ENCODE measurements at places on chromosomes 13 and 19.

GRCh38 chr13:29165840-29166239, 345.7 kb downstream of the MTUS2 start:
- DNase-seq = no peak

DNA sequence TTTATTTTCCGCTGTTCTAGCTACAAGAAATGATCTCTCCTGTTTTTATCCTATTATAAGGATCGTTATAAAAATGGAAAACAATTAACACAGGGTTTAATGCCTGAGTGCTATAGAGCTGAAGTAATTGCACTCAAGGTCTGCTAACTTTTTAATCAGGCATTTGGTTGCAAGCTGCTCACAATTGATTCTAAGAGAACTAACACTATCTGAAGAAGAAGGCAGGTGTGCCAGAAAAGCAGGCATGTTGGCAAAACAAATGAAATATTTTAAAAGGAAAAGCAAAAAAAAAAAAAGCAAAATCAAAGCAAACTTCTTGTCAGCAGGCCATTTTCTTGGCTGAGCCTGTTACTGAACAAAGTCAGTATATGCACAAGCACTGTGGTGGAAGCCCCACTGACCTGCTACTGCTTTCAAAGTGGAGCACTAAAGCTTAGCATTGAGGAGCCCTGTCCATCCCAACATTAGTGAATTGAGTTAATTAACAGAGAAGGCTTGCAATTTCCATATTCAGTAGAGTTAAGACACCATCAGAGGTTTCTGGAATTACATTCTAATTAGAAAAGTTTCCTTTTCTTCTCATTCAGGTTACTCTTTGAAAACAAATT, 574.2 kb downstream of the PCDH9 start:
- DNase-seq = no peak

GRCh38 chr13:80100636-80101035, 240.3 kb downstream of the SPRY2 start:
- DNase-seq = peak; percentile 53

- no peak for DNase-seq
Measured at GRCh38 chr19:35216016-35216832, 12.3 kb downstream of the FAM187B start.

DNA sequence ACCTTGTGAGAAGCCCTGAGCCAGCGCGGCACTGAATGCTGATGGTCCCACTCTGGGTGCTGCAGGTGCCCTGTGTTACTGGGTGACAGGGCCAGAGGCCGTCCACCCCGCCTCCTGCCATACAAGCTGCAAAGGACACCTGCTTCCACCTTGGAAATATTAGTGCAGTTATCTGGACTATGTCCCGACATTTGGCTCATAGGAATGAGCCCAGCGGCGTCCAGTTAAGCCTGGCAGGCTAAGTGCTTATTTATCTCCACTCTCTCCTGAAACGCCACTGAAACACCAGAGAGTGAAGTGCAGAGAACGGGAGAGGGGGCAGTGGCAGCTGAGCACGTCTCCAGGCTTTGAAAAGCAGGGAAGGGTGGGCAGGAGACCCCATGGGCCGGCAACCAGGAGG, 145.8 kb downstream of the KDM4B start:
- no peak for DNase-seq

- DNase-seq = peak; percentile 70
Measured at GRCh38 chr19:46840498-46840942, 10.1 kb downstream of the AP2S1 start.

- no peak for DNase-seq
Measured at GRCh38 chr19:33520048-33520643, 1.4 kb downstream of the PEPD start.

DNA sequence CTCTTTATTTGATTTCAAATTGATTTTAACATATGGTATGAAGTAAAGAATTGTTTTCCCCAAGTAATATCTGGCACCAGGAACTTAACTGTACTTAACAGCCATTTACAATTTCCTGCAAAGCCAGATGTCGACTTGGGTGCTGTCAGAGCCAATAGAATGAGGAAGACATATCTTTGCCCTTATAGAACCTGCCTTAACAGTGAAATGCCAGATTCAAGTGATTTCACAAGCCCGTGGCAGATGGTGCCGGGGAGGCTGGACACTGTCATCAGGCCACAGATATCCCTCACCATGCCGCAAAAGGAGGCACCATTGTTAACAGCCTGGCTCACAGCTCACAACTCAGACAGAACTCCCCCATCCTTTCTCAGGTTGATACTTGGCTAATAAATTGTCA, 48.7 kb downstream of the ESD start:
- no peak for DNase-seq

- peak; percentile 20 for DNase-seq
Measured at GRCh38 chr19:18093439-18094161, 4.0 kb upstream of the MAST3 start.

DNA sequence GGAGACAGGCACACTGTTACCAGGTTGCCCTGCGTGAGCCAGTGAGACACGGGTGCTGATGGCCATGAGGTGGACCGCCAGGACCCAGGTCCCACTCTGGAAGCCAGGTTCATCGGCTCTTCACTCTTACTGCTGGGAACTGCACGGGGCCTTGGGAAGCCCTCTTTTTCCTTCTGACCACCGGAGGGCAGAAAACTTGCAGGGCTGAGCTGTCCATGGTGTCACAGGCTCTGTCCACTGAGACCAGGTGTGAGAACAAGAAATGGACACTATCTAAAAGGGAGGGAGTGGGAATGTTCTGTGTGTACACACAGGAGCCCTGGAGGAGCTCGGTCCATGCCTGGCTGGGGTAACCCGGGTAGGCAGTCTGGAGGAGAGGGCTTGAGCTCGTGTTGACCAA, 93.4 kb downstream of the UQCRFS1 start:
- no peak for DNase-seq

DNA sequence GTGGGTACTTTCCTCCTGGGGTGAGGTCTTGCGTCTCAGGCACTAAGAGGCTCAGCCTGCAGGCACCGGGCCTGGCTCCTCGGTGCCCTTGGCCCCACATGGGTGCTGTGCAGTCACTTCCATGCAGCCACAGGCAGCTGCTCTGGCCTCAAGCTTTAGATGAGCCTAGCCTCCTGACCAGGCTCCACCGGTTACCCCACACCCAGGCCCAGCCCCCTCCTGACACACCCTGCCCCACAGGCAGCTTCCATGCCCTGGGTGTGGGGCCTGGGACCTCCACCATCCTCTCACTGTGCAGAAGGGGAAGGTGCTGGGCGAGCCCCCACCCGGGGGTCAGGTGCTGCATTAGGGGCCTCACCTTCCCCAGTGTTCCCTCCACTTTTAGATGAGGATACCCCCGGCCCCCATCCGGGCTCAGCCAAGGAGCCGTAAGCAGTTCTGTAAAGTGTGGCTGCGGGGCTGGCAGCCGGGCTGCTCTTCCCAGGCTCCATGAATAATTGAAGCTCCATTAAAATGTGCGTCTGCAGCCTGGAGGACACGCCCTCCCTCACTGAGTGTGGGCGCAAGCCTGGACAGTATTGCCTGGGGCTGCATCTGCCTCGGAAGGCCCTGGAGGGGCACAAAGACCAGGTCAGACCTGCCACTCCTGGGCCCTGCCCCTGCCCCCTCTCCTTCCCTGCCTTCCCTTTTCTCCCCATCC, 72.5 kb upstream of the KCTD15 start:
- DNase-seq = no peak

GRCh38 chr19:56594783-56595547, at the start of gene ZNF71:
ZNF71 (plus strand) TSS chr19:56595302; CDS start chr19:56601559, 6,257 bp downstream.
- peak; percentile 78 for DNase-seq

DNA sequence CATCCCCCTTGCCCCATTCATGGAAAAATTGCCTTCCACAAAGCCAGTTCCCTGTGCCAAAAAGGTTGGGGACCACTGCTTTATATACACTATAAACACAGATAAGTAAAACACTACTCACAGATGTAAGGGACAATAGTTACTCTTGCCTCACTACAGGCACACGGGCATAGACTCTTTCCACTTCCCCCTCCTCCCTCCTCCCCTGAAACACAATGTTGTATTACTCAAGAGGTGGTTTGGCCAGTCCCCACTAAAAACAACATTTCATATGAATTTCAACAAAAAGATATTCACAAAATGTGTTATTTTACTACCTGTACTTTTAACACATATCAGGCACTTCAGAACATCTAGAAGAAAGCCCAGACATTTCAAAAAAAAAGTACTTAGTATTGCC, 45.1 kb downstream of the EPSTI1 start:
- DNase-seq = peak; percentile 25

- DNase-seq = no peak
Measured at GRCh38 chr19:9580728-9581127, 3.6 kb downstream of the ZNF121 start.

DNA sequence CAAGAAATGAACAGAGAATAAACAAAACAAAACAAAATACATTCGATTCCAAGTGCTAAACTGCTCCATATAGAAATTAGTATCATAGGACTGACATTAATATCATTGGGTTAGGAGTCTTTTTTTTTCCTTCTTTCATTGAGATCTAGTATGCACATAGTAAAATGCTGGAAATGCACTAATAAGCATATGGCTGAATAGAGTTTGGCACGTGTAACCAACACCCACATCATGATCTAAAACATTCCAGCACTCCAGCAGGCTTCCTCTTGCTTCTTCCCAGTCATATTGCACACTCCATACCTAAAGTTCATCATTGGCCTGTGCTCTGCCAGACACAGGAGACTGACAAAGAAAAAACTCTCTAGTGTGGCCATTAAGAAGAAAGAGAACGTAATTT, 117.5 kb downstream of the POU4F1 start:
- no peak for DNase-seq

GRCh38 chr13:71017607-71018006, 849.4 kb downstream of the DACH1 start:
- DNase-seq = no peak

- no peak for DNase-seq
Measured at GRCh38 chr13:73687087-73687486, 447.1 kb downstream of the KLF12 start.

DNA sequence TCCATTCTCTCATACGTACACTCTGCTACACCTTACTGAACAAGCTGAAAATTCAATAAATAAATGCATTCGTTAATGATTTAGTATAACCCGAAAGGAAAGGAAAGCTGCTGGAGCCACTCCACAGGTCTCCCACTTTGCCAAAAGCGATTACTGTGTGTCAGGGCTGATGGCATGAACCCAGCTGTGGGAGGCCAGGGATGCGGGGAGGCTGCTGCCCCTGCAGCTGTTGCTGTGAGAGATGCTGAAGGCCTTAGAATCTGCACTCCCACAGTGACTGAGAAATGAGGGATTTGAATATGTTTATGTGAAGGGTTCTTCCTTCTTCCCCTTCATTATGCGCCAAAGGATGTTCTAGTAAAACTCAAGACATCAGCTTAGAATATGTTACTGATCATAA, 58.7 kb upstream of the NBEA start:
- no peak for DNase-seq

GRCh38 chr19:2962018-2962670, 15.2 kb upstream of the TLE6 start:
- peak; percentile 89 for DNase-seq

GRCh38 chr19:1287354-1288225, 1.9 kb downstream of the EFNA2 start:
- no peak for DNase-seq

DNA sequence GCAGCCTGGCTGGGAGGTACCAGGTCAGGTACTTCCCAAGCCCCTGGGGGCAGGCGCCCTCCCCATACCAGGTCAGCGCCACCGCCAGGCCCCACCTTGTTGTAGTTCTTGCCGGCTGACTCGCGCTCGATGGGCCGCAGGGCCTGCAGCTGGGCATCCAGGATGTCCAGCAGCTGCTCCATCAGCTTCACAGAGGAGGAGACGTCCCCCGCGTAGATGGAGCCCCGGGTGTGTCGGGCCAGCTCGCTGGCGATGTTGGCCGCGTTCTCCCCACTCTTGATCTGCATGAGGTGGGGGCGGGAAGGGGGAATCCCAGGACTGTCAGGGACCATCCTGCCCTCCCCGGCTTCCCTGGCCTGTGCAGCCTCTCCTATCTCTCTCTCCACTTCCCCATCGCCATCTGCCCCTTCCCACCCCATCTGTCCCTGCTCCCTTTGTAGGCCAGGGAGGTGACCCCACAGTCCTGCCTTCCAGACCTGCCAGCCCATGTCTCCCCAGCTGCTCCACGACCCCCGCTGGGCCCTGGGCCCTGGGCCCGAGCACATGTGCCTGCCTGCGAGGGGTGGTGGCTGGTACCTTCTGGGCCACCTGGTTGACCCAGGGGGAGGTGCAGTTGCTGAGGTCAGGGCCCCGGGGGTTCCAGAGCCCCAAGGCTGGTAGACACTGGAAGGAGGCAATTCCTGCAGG, 23.8 kb upstream of the ASF1B start:
- DNase-seq = no peak

DNA sequence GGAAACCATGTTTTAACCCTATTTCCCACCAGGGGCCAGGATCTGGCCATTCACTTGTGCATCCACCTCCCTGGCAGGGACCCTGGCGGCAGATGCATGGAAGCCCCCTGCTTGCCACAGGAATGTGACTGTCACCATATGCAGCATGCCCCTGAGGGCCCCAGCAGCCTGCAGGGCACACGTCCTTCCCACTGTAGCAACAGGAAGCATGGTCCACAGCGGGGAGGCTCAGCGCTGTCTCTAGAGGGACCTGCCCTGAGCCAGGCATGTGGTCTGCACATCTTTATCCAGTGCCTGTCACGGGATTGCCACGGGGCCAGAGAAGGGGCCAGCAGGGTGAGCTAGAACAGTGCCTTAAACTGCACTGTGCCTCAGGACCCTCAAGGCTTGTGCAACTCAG, 34.9 kb upstream of the MCF2L start:
- no peak for DNase-seq

- no peak for DNase-seq
Measured at GRCh38 chr13:85638265-85638664, 161.0 kb downstream of the SLITRK6 start.

- no peak for DNase-seq
Measured at GRCh38 chr13:104983601-104984000, 1551.9 kb downstream of the EFNB2 start.

- DNase-seq = peak; percentile 91
Measured at GRCh38 chr13:32212421-32212820, 102.7 kb downstream of the ZAR1L start.

- DNase-seq = peak; percentile 8
Measured at GRCh38 chr13:40453351-40454021, 213.0 kb downstream of the FOXO1 start.

DNA sequence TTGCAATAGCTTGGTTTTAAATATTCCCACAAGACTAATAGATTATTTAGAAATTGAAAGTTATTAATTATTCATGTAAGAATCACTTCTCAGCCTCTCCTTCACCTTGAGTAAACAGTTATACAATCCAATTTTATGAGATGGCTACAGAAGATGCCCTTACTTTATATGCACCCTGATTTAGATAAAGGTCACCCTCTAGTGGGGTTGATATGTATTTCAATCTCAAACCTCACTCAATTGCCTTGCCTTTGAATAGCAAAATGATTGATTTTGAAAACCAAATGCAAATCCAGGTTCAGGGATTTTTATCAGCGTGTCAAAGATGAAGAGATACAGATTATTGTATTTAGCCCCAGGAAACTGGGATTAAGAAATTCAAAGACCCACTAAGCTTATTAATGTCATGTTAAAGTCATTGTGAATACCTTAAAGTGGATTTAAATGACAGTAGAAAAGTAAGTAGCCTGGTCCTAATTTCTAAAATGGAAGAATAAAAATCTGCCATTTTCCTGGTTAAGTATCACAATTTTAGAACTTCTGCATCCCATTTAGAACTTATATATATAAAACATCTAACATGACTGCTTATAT, 305.1 kb downstream of the ITGBL1 start:
- DNase-seq = peak; percentile 50
